AG09319 (cell line): ENCODE measurements at places on chromosomes 6 and 20.

- no peak for DNase-seq
These were observed 11.7 kb upstream of the HS3ST5 start for GRCh38 chr6:114354482-114354881.

GRCh38 chr6:45001663-45002062 lies 326.5 kb upstream of the RUNX2 start:
- peak; percentile 12 for DNase-seq

DNA sequence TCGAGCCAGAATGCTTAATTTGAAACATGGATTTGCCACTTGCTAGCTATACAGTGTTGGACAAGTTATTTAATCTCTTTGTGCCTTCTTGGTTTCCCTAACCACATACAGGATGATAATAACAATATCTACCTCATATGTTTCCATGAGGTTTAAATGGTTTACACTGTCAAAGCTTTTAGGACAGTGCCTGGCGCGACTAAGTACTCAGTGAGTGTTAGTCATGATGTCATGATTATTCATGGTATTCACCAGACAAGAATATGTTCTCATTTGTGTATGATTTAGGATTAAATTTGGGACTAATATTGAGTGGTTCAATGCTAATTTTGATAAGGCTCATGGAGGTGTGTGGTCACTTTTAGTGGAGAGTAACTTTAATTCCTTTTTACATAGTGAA lies 167.4 kb downstream of the EYA4 start:
- no peak for DNase-seq

DNA sequence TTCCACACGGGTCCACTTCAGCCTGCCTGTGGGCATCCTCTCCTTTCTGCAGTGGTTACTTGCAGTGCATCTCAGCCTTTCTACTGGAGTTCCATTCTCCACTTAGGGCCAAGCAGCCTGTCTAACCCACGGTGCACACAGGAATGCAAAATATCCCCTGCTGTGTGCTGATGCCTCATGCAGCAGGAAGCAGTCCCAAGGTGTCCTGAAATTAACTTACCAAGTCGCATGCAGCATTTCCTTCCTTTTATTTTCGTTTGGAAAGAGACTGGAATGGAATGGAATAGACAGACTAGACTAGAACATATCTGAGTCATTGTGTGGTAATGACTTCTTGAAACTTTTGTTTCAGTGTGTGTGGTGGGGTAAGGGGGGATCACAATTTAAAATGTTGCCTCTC lies 25.9 kb upstream of the FOXQ1 start:
- no peak for DNase-seq

- DNase-seq: no peak
These were observed 23.3 kb downstream of the BAG2 start for GRCh38 chr6:57195457-57195856.

DNA sequence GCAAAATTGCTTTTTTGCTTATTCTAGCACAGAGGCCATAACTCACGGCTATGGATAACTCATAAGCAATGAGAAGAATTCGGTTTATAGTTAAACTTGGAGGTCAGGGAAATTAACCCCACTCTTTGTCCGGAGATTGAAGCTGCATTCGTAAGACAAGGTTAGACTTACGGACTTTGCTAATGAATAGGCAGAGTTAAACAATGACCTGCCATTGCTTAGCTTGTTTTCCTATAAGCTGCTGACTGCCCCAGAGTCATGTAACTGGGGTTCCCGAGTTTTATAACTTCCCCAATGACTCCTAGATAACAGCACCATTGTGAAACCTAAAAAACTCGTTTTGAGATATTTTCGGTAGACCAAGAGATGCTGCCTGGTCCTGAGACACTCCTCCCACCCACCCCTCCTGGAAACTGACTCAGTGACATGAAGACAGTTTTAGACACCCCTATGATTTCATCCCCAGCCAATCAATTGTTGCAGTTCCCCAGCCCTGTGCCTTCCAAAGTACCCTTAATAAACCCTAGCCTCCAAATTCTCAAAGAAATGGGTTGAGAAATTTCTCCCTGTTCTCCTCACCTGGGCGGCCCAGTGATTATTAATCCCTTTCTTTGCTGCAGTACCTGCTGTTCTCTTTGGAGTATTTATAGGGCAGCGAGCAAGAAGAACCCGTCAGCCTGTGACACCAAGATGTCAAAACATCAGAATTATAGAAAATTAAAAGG lies 33.1 kb upstream of the MCUR1 start:
- no peak for DNase-seq

DNA sequence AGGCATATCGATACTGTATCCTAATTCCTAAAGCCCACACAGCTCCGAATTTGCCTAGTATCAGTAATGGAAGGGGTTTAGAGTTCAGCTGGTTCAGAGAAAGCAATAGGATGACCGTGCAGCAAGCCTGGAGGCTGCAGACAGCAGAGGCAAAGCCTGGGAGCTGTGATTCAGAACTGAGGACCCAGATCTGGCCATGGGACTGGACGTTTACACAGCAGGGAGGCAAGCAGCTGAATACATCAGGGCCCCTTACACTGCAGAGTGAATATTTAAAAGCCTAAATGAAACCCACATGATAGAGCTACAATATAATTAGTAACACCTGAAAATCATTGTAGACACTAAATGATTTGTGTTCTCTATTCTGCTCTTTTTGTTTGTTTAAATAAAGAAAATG lies 38.0 kb downstream of the ELOVL2 start:
- peak; percentile 16 for DNase-seq

DNA sequence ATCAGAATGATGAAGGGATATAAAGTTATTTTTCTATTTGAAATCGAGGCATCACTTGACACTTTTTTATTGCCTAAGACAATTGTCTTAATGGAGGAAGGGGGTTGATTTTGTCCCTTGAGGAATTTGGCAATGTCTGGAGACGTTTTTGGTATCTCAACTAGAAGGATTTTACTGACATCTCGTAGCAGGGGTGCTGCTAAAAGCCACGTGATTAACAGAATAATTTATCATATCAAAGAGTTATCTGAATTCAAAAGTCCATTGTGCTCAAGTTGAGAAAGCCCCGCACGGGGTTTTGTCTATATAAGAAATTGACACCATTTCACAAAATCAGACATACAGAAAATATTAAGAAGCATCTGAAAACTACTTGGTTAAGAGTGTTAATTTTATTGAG lies 1.5 kb upstream of the TAAR6 start:
- DNase-seq: no peak

DNA sequence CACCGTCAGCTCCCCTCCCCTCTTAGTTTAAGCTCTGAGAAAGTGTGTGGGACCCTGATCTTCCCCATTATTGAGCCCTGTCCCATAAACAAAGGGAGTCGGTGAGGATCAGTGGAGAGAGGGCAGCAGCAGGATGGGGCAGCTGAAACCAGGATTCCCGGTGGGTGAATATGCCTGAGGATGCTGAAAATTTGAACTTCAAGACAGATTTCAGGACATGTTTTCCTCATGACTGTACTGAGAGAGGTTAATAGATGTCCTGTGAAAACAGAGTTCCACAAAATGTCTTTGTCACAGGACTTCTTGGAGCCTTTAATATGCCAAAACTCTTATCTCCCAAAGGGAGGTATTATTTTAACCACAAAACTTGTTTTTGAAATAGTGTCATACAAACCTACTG lies 53.5 kb upstream of the SLC22A16 start:
- no peak for DNase-seq

DNA sequence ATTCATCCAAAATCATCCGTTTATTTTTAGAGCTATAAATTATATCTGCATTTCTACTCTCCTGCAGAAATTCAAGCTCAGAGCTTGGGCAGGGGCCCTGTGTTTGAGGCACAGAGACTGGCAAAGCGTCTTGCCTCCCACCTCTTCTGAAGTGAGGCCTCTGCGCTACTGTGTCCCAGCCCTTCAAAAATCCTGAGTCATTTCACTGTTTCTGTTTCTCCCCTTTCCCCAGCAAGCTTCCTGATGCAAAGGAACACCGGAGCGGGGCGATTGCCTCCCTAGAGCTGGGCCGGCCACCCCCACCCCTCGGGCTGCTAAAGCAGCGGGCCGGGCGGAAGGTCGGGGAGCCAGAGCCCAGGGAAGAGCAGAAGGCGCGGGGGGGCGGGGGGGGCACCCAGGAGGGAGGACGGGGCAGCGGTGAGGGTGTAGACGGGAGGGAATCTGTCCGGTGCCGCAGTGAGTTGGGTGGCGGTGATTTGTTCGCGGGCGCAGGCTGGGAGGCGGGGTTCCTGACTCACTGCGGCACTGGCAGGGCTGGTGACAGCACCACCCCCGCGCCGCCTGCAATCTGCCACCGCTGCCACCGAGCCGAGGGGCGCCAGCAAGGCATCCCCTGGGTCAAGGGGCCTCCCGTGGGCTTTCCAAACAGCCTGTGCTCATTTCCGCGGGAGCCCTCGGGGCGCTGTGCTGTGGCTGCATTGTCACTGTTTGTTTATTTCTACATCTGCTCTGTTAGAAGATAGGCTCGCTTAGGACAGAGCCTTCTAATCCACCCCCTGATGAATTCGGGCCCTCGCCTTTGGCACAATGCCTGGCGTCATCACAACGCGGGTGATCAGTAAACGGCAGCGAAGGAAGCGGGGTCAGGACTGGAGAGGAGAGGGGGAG lies 46.5 kb upstream of the SNAP25 start:
- DNase-seq: no peak

- peak; percentile 8 for DNase-seq
These were observed 261.4 kb downstream of the ZFAND3 start for GRCh38 chr6:38080889-38081288.

- no peak for DNase-seq
These were observed 201.2 kb upstream of the SHLD1 start for GRCh38 chr20:5548902-5549599.

GRCh38 chr20:9508240-9508661 lies 6.1 kb upstream of the LAMP5 start:
- no peak for DNase-seq

- no peak for DNase-seq
These were observed 233.9 kb upstream of the SYNDIG1 start for GRCh38 chr20:24235296-24236175.

DNA sequence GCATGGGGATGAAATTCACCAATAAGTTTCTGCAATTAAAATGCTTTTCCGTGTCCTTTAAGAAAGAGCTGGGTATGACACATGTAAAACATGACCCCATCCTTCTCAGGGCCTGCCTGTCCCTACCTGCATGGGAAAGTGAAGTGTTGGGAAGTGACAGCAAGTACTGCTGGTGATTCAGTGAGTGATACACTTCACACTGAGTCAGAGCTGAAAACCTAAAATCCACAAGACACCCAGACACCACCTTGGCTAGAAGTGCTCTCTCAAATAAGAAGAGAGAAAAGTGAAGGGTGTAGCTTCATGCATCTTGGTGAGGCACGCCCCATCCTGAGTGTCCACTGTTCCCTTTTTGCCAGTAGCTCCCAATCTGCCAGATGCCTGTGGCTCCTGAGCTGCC lies 3.3 kb downstream of the RAB22A start:
- DNase-seq: no peak

DNA sequence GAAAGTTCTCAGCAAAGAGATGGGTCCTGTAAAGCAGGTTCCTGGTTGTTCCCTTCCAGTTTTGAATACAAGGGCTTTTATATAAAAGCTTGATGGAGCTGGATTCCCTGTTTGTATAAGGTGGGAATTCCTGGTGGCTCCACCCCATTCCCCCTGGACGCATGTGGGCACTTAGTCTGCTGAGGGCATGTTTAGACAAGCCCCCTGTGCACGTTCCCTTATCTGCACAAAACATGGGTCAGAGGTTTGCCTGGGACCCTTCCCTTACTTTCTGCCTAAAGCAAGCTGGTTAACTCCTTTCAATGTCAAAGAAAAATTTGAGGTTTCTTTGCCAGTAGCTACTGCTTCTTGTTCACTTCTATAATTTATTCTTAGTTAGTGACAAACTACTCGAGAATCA lies 181.1 kb downstream of the BCKDHB start:
- DNase-seq: no peak

- DNase-seq: no peak
These were observed 38.7 kb downstream of the ACSS2 start for GRCh38 chr20:34915131-34915530.

GRCh38 chr6:166514196-166514595 lies 72.3 kb downstream of the RAMACL start:
- no peak for DNase-seq

GRCh38 chr20:39602649-39603048 lies 640.5 kb downstream of the DHX35 start:
- no peak for DNase-seq

- DNase-seq: no peak
These were observed 234.2 kb upstream of the SULF2 start for GRCh38 chr20:48019496-48019895.

DNA sequence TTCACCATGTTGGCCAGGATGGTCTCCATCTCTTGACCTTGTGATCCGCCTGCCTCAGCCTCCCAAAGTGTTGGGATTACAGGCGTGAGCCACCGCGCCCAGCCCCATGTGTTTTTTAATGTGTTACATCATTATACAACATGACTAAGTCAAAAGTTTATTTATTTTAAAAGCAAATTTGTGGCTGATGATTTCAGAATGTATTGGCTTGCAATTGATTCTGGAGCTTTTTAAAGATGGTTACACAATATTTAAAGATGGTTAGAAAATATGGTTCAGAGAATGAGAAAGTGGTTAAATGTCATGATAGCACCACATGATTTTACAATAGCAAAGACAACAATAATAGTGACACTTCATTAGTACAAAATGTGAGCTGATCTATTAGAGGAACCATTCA lies 80.5 kb downstream of the SASH1 start:
- no peak for DNase-seq

- no peak for DNase-seq
These were observed 77.9 kb upstream of the B3GAT2 start for GRCh38 chr6:71034563-71035345.

- no peak for DNase-seq
These were observed 10.6 kb downstream of the PRR18 start for GRCh38 chr6:166297606-166298005.

- DNase-seq: no peak
These were observed 256.6 kb upstream of the FOXQ1 start for GRCh38 chr6:1055015-1055921.

- DNase-seq: no peak
These were observed 440.8 kb downstream of the UTRN start for GRCh38 chr6:144725736-144726522.

DNA sequence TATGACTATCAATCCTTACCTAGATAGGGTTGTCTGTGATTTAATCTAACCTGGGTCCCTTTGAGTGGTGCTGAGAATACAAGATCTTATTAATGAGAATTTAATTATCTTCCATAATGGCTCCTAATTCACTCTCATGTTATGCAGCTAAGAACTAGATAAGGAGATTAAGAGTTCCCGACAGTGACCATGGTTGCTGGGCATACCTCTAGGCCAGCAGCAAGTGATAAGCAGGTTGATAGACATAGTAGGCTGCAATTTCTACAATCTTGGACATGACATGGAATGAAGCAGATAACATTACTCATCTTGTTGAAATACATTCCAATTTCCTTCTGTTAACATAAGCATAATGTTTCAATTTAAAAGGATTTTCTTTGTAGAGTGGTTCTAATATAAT lies 27.1 kb downstream of the SPACA1 start:
- no peak for DNase-seq

DNA sequence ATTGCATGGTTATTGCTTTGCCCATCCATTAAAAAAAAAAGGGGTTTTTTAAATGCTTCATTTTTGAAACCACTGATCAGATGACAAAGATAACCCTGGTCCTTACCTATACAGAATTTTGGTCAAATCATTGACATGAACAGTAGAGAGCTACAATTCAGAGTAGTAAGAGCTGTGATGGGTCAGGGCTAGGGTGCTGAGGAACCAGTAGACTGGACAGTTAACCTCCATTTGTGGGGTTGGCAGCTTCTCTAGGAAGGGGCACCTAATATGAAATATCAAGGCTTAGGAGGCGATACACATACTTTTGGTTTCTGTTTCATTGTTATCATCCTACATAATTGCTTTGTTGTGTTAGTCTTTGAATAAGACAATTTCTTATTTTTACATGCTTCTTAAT lies 55.1 kb downstream of the ORC3 start:
- DNase-seq: no peak

- no peak for DNase-seq
These were observed 325.3 kb downstream of the GJA1 start for GRCh38 chr6:121760745-121761144.
